Activated T-cell treated with anti-CD3 and anti-CD28 coated beads, Interleukin-2, amount 50 U/mL, for 48 hours (primary cell): ENCODE measurements at places on chromosomes 7 and 10.
A peak's percentile ranks its signal among the peaks of the same experiment; 100 is the strongest.

DNA sequence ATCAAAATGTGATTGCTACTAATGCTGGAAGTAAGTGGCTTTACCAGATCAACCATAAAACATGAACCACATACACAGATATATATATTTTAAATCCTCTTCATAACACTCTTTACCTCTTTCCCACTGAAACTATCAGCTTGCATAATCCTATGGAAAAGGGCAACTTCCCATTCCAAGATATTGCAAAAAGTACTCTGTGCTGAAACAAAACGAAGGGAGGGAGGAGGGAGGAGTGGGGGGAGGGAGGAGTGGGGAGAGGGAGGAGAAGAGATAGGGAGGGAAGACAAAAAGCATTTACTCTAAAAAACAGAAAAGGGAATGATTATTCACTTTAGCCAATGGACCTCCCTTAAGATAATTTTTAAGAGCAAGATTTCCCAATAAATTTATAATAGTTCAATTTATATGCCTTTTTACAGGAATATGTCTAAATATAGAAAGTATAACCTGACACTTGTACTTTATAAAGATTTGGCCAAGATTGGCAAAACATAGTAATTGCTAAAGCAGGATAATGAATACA is 344.8 kb upstream of the NFE2L3 start:
- DNase-seq, result no peak

DNA sequence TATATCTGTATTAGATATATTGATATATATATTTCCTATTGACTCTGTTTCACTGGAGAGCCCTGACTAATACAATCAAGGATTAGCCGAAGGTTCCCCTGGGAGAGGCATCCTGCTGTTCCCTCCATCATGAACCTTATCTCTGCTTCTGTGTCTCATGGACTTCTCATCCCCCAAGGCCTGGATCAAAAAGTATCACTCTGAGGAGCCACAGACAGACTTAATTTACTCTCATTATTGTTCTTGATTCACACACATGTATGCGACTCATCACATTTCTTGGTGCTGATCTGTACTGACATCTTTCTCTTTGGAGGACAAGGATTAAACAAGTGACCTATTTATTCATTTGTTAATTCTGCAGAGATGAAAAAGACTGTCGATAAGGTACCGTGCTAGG is 550.2 kb downstream of the KCNMA1 start:
- no peak for DNase-seq

DNA sequence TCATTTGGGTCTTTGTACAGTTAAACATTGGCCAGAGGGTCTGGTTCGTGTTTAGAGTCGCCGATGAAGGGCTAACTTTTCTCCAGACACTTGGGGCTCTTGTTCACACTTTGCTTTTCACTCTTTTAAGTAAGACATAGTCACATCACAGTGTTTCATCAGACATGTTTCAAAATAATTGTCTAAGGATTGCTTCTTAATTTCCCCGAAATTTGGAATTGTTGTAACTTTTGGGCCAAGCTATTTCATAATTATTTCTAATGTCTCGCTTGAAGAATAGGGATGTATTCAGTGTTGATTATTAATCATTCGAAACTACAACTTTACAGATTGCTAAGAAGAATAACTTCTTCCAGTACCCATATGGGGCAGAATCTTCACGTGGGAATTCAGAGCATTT is 92.8 kb downstream of the TCF7L2 start:
- DNase-seq, result no peak

DNA sequence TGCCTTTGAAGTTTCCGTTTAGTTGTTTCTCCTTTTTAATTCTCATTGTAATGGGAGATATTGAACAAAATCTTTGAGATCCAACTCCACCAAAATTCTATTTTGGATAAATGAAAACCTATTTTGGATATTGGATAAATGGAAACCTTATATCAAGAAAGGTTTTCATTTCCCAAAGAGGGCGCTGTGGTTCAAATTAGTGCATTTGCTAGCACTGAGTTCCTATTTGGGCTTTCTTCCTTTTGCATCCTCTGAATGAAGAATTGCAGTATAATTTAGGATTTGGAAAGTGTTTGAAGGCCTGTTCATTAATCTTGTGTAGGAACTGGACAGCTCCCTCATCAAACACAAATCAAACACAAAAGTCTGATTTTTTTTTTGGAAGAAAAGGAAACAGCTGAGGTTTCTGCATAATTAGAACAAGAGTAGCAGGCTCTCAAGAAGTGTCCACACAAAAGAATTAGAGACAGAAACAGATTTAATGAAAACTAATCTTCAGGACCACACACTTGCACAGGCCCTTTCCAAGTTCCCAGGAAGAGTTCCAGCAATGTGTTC is 80.8 kb upstream of the KLF14 start:
- no peak for DNase-seq

DNA sequence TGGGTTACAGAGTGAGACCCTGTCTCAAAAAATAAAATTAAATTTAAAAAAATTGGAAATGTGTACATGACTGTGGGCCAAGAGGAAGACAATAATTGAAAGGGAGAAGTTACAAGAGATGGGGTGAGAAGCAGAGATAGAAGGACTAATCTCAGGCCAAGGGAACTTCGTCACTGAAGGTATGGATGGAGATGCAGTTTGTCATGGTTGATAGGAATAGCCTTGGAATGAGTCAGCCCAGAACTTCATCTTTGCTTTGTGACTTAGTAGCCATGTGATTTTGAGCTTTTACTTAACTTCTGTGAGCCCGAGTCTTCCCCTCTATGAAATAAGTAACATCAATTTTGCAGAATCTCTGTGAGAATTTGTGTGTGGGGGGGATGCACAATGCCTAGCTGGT is 6.5 kb upstream of the PODXL start:
- no peak for DNase-seq

GRCh38 chr10:129774736-129775401 is 189.2 kb downstream of the EBF3 start:
- no peak for DNase-seq

DNA sequence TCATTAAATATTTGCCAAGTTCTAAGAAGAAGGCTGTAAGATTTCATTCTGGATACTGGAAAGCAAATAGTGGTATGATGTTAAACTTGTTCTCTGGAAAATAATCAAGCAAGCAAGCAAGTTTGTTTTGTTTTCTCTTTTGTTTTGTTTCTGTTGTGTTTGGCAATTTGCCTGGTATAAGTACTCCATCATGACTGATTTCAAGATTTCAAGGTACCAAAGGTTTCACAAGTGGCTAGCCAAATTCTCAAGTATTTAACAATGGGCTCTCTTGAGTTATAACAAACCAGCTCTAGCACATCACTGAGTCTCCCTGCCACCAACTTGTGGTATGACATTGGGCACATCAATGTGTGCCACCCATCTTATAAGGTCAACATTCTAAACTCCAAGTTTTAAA is 151.7 kb upstream of the IGFBP3 start:
- DNase-seq, result no peak

GRCh38 chr10:70491614-70492013 is 13.0 kb downstream of the PALD1 start:
- no peak for DNase-seq

DNA sequence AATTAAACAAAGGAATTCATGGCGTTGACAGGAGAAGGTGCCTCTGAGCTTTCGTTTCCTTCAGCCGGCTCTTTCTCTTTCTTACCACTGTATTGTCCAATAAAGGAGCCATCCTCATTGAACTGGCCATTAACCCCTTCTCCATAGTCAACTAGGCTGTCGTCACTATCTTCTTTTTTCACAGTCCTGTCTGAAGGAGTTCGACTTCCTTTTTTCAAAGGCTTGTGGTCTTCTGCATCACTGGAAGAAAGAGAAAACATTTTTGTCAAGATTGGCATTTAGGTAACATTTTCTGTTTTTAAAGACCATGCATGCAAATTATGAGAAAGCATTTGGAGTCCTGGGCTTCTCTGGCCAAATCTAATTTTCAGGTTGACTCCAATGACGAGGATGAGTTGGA is 19.7 kb upstream of the LAMB4 start:
- no peak for DNase-seq

DNA sequence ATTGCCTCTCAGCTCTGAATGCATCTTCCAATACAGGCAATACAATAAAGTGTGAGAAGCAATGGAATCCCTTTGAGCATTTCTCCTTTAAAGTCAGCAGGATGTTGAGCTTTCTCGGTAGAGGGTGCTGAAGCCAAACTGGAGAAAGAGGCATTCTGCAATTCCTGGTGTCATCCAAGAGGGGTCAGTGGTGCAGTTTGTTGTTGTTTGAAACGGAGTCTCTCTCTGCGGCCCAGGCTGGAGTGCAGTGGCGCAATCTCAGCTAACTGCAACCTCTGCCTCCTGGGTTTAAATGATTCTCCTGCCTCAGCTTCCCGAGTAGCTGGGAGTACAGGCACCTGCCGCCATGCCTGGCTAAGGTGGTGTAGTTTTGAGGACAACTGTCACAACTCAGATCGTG is 486.5 kb downstream of the CALN1 start:
- DNase-seq, result no peak

DNA sequence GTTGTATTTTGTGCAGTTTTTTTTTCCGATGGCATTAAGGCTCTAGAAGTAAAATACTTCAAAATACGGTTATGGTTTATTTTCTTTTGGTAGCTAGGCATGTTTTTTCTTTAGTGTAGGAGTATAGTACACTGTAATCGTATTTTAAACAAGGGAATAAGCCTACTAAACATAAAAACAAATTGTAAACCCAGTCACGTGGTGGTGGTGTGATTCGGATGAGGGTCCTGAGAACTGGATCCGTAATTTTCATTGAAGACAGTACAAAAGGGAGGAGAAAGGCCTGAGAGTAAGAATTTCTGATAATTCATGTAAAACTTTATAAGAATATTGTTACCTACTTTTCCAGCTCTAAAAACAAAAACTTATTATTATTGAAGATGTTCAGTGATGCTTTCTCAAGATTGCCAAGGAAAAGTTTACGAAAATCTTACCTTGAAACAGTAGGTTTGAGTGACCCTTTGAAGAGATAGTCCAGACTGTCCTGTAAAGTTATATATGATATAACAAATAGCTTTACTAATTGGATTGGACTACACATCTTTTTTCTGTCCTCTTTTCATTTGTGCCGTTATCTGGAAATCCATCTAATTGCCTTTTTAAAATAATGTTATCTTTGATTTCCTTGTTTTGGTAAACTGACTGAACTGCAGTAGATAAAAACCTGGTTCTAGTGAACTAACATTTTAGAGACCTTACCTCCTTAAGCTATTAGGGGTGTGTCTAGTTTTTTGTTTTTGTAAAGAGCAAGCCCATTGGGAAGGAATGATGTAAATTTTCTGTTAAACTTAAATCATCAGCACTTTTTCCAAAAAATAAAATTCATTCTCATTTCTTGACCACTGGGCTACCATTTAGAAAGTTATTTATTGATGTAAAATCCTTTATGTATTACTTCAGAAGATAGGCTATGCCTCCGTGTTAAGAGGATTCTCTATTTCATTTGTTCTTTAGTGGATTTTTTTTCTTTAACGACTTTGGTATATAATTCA is 1.0 kb upstream of the PBLD start:
- DNase-seq, result no peak

DNA sequence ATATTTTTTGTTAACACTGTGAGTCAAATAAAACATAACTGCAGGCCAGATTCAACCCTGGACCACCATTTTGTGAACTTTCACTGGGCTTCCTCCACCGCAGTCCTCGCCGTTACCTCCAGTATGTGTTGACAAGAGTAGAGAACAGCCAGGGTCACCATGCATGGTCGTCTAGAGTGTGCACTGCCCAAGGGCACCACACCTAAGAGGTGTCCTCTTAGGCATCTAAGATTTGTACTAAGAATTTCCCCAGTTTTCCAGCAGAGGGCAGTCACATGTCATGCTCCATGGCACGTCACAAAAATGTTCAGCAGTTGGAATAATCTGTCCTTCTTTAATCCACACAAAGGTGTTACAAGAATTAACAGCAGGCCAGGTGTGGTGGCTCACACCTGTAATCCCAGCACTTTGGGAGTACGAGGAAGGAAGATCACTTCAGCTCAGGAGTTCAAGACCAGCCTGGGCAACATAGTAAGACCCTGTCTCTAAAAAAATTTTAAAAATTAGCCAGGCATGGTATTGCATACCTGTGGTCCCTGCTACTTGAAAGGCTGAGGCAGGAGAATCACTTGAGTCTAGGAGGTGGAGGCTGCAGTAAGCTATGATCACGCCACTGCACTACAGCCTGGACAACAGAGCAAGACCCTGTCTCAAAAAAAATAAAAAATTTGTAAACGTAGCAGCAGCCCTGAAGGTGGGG is 71.2 kb upstream of the FOXK1 start:
- peak; percentile 57 for DNase-seq

- no peak for DNase-seq
Observed at GRCh38 chr7:40694026-40694809, 559.4 kb downstream of the SUGCT start.

- DNase-seq, result no peak
Observed at GRCh38 chr7:86942995-86943394, 116.5 kb downstream of the ELAPOR2 start.

GRCh38 chr10:93768892-93769291 is 11.2 kb downstream of the LGI1 start:
- no peak for DNase-seq

DNA sequence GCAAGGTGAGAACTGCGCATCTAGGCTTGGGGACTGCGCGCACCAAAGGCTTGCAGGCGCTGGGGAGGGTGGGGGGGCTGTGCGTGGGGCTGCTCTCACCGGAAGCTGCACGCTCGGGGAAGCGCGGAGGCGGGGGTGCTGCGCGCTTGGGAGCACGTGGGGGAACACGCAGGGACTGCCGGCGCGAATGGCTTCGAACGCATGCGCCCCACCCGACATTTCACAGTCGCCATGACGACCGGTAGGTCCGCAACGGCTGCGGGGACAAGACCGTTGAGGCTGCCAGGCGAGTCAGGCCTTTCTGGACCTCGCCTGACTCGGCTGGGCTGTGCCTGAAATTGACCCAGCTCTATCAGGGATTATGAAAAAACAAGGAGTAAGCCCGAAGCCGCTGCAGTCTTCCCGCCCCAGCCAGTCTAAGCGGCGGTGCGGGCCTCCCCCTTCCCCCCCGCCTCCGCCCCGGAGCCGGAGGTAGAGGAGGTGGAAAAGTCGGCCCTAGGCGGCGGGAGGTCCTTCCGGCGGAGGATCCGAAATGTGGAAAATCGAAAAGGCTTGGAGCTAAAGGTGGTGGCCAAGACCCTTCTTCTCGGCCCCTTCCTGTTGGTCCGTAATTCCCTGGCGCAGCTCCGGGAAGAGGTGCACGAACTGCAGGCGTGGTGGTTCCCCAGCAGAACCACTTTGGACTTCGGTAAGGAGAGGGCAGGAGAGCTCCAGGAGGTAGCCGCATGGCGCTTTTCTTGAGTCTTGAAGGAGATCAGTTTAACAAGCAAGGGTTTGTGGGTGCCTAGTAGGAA is 34.9 kb upstream of the STEAP1 start:
- DNase-seq, result peak; percentile 29

GRCh38 chr7:148222721-148223120 is 367.8 kb upstream of the C7orf33 start:
- no peak for DNase-seq
